ENCODE measurements at places on chromosomes 7 and 10.

GRCh38 chr7:157540606-157541294 lies 203.9 kb downstream of the DNAJB6 start:
- DNase-seq: no peak

- no peak for DNase-seq
Observed at GRCh38 chr10:132607491-132607890, 69.9 kb downstream of the INPP5A start.

GRCh38 chr7:88795553-88795952 lies at the start of gene TEX47:
Gene TEX47, minus strand, starts transcription at chr7:88795737. Its CDS starts 795 bp downstream, at chr7:88794942.
- no peak for DNase-seq

DNA sequence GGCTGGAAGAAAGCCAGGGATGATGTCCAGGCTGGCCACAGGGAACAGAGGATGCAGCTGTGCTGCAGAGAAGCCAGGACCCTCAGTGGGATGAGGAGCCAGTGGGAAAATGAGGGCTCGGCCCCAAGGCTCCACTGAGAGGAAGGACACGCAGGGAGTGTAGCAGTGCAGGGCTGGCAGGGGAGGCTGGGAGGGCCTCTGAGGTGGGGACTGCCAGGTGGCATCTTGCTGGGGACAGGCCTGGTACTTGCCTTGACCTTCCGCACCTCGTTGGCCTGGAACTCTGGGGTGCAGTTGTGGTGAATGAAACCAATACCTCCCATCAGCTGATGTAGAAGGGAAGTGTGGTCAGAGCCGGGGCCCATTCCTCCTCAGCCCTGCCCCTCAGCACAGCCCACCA lies 9.2 kb downstream of the IMPDH1 start:
- DNase-seq: no peak

GRCh38 chr7:106520962-106521514 lies 139.9 kb downstream of the CCDC71L start:
- DNase-seq: no peak

GRCh38 chr10:62765726-62766125 lies 38.8 kb upstream of the ADO start:
- no peak for DNase-seq

DNA sequence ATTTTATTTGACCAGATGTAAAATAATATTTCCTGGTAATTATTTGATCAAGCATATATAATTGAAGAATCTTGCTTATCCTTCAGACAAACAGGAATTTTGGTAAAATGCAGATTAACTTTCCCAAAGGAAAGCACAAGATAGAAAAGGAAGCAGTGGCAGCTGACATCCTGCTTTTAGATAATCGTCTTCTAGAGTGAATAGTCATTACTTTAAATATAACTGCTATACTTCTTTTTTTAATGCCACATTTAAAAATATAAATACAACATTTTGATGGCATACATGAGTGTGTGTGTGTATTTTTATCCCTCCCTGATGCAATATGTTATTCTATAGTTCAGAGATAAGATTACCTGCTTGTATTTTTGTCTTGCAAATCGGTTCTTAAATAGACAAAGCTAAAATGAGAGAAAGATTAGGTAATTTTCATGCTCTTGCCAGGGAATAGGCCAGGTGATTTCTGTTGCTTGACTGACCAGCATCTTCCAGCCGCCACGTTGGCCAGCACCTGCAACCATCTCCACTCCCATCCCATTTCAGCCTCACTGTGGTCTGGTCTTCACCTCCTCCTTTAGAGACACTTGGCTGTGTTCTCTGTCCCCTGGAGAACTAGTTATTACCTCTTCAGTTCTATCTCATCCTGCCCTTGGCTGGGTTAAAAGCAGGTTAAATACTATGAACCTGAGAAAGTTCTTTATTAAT lies 58.1 kb downstream of the MDFIC start:
- DNase-seq: no peak

GRCh38 chr7:4154882-4155535 lies 527.1 kb upstream of the FOXK1 start:
- peak; percentile 21 for DNase-seq

GRCh38 chr10:84353052-84353803 lies 24.8 kb downstream of the CCSER2 start:
- DNase-seq: no peak

- DNase-seq: no peak
Observed at GRCh38 chr7:29835718-29836117, 29.4 kb downstream of the WIPF3 start.
